HuH-7.5 (cell line): ENCODE measurements at places on chromosomes 2 and 18.

DNA sequence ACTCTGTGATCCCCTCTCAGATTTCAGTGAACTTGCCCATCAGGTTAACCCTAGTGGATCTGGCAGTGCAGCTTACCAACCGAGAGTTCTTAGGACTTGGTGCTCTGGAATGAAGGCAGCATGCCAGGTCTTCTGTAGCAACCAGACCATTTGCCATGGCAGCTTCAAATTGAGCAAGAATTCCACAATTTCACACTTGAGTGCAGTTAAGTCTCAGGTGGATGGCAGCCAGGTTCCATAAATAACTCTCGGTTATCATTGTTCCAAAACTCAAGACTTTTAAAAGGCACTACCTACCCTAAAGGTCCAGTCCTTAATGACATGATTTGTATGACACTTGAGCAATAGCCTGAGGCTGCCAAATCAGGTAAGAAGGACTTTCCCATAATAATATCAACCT, 48.1 kb downstream of the GALNT3 start:
- DNase-seq = no peak

DNA sequence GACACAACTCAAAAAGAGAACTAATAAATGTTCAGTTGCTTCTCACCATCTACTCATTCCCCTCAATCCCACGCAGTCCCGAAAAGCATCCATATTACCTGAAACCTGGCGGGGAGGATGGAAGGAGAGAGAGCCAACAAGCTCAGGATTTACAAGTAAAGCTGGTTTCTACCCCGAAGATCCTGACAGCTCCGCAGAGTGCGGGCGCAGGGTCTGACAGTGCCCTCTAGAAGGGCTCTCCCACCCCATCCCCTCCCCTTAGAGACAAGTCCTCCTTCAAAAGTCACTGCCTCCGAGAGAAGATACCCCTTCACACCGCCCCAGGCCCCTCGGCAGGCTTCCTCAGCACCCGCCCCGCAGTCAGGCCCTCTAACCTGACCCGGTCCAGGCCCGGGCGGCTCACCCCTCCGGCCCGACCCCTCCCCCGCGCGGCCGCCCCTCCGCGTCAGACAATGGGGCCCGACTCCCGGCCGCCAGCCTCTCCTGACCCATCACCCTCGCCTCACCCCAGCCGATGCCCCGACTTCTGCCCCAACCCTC, 550 bp downstream of the RAB1A start:
- DNase-seq = no peak

GRCh38 chr18:57432751-57433400, 2.3 kb upstream of the ONECUT2 start:
- DNase-seq = no peak

DNA sequence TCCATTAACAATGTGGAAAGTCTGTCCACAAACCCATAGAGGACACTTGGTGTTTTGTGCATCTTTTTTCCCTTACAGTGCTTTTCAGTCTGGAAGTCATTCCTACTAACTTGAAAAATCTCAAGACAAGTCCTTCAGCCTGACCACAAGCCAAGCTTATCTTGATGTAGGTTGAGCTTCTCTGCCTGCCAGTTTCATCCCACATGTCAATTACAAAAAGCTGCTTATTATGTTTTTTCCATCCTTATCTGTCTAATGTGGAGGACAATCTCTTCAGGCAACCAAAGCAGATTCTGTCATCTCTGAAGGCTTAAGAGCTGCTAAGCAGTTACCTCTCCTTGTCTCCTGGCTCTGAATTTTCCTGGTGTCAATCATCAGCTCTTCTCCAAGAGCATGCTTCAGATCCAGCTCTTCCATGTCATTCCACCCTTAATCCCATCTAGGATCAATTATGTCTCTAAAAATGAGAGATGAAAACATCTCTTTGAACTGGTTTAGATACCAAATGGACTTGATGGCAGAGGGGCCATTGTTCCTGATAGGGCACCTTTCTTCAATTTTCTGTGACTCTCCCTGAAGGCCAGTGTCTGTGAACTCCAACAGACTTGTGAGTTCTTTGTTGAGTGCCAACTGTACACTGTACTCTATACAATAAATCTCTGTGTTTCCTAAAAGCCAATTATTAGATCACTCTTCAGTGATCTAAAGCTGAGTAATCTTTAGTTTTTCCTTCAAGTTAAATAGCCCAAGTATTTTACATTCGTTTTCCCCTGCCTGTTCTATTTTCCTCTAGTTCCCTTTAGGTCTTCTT, 208.6 kb downstream of the RBM43 start:
- DNase-seq = no peak
